AG04449 (cell line): ENCODE measurements at places on chromosomes 7 and 10.

DNA sequence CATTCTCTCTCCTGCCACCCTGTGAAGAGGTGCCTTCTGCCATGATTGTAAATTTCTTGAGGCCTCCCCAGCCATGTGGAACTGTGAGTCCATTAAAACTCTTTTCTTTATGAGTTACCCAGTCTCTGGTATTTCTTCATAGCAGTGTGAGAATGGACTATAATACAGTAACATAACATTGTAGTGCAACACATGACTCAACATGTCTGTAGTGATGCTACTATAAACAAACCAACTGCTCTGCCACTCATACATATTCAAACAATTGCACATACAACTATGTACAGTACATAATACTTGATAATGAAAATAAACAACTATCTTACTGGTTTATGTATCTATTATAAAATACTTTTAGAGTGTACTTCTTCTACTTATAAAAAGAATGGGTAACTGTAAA is 7.1 kb downstream of the ATOH7 start:
- no peak for DNase-seq

GRCh38 chr10:29257106-29257783 is 31.6 kb upstream of the LYZL1 start:
- DNase-seq = peak; percentile 82

DNA sequence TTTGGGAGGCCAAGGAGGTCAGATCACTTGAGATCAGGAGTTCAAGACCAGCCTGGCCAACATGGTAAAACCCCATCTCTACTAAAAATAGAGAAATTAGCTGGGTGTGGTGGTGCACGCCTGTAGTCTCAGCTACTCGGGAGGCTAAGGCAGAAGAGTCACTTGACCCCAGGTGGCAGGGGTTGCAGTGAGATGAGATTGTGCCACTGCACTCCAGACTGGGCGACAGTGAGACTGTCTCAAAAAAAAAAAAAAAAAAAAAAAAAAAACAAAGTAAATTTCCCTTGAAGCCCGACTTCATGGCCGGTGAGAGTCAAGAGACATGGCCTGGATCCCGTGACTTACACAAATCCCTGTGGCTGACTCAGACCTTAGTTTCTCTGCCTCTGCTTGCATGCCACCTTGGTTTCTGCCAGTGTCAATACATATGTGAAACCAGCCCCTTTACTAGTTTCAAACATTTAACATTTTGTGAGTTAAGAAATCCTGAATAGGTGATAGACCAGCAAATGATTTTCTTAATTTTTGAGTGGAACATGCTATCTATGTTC is 62.8 kb downstream of the ZEB1 start:
- DNase-seq = no peak

GRCh38 chr10:28214219-28214618 is 88.6 kb downstream of the MPP7 start:
- no peak for DNase-seq

GRCh38 chr10:124369066-124369465 is 49.7 kb downstream of the OAT start:
- DNase-seq = no peak

- no peak for DNase-seq
Observed at GRCh38 chr10:110226926-110227641, 19.7 kb downstream of the MXI1 start.

DNA sequence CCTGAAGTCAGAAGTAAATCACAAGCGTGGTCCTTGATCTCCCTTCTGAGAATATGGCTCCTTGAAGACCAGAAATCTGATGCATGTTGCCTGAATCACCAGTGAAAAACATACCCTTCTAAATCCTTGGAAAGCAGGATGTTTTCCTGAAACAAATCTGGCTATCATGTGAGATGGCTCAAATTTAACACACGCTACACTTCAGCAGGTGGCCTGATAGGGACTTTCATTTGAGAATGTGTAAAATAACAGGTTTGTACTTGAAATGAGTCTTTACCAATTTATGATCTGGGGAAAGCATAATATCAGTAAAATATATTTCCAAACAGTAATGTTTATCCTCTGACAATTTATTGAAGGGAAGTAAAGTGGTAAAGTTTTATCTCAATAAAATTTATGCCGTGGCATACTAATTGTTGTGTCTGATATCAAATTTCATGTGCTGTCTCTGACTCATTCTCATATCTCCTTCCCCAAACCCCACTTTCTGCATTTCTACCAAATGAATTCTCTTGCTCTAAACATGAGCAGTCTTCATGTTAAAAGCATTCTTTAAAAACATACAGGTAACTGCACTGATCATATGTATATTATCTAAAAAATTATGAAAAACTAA is 17.4 kb downstream of the CYP3A4 start:
- DNase-seq = no peak

DNA sequence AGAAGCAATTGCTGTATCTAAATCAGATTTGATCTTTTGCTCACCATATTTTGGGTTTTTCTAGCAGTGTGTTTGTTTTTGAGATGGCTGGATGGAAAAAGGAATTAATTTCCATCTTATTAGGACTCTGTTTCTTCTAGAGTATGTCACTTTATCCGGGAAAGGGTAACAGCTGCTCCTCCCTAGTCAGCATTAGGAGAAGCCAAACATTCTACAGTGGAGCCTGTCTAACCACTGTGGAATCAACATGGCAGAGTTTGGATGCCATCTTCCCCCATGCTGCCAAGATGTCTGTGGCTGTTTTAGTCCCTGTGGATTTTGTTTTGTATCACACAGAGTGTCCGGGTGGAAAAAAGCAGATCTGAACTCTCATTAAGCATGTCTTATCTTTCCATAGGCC is 16.0 kb upstream of the LMOD2 start:
- DNase-seq = no peak

DNA sequence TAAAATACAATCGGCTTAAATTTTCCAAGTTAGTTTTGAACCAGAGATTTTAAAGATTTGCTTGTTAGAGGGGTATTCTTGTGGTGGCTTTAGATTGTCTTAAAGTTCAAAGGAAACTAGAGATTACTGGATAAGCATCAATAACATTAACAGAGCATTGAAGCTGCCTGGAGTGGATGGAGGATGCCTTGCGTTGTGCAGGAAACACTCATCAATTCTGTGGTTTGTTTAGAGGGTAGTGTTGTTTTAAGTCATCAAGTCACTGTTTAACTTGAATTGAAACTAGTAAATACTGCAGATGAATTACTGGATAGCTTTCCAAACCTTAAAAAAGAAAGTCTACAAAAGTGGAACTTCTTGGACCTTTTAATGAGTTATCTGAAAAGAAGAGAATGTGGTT is 218.6 kb downstream of the CELF2 start:
- DNase-seq = no peak

DNA sequence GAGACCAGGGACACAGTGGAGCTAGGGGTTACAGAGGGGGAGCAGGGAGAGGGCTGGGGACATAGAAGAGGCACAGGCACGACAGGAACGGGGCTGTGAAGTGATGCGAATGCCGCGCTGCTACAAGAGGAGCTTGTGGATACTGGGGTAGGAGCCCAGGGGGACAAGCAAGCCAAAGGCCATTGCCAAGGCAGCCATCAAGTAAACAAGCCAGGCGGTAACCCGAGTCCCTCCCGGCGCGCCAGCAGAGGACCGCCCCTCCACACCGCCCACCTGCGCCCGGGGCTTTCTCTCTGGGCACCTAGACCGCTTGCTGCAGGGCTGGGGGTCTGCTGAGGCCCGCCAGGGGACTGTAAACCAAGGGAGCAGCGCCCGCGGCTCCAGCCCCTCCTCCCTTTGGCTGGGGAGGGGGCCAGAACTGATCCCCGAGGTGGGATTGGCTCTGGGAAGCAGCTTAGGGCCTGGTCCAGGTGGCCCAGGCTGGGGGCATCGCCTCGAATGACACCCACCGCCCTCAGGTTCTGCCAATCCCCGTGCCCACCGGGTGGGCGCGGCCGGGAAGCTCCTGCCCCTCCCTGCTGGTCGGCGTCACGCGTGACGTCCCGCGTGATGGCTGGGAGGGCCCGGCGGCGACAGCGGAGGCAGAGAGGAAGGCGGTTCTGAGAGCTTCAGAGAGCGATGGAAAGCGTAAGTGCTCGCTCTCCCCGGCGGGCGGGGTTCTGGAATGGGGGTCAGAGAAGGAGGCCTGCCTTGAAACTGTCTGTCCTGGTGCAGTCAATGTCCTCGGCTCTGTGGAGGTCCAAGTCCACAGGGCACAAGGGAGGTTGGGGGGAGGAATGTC is 982 bp downstream of the SFXN3 start:
- DNase-seq = no peak

DNA sequence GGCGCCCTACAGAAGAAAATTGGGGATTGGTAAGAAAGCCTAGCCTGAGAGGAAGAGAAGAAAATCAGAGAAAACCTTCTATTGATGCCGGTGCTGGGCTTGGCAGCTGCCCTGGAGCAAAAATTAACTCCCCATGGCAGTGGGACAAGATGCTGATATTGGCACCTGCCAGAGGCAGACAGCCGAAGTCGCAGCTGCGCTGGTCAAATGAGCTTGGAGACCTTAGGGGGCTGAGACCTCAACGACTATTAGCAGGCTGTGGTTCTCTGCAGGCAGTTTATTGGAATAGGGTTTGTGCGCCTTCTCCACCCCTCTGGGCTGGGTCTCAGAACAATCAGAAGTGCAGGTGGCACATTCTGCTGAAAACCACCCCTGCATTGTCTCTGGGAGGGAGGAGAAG is 213.7 kb downstream of the GFRA1 start:
- DNase-seq = no peak

DNA sequence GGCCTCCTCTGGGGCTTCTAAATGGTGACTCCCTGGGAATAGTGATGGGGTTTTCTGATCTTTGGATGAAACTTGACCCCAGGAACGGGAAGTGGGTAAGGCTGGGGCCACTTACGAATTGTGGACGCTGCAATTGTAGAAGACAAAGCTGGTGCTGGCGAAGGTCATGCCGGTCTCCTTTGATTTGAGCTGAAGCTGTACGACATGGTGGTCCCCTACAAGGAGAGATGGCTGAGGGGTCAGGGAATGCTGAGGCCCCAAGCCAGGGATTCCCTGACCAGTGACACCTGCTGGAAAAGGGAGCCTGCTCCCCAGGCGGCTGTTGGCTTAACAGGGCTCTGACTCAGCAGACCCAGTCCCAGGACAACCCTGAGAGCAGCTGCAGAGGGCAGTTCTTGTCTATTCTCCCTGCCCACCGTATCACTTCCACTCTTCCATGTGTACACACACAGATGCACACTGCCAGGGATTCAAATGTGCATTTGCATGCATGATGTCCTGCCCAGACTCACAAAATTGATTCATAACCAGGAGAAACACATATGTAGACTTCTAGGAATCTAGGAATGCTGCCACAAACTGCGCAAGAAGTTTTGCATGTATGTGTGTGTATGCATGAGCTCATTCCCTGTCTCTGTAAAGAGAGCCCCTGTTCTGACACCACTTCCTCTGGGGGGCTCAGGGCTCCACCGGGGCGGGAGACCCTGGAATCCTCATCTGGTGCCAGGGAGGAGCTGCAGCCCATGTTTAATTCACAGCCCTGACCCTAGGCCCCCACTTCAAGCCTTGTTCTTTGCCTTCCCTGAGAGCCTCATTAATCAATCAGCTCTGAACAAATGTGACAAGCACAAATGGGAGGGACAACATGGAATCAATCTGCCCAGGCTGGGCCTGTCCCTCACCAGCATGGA is 350.0 kb downstream of the PLXNA4 start:
- no peak for DNase-seq

GRCh38 chr7:80790877-80791276 is 128.0 kb downstream of the SEMA3C start:
- DNase-seq = no peak

- no peak for DNase-seq
Observed at GRCh38 chr10:70827086-70827757, 11.5 kb downstream of the SGPL1 start.

DNA sequence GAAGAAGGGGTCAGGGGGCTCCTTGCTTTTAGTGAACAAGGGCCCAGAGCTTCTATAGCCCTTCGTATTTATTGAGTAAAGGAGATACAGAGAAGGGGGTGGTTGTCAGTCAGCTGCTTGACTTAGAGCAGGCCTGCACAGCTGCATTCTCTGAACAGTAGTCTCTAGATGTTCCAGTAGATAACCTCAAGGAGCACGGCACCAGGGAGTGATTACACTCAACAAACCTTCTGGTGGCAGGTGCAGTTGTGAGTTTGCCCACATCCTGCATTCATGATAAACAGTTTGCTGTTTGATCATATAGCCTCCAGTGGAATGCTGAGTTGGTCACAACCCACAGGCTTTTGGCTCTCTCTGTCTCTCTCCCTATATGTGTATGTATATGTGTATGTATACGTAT is 70.0 kb upstream of the GJD4 start:
- DNase-seq = no peak

GRCh38 chr10:30821994-30822692 is 192.6 kb upstream of the LYZL2 start:
- DNase-seq = no peak

DNA sequence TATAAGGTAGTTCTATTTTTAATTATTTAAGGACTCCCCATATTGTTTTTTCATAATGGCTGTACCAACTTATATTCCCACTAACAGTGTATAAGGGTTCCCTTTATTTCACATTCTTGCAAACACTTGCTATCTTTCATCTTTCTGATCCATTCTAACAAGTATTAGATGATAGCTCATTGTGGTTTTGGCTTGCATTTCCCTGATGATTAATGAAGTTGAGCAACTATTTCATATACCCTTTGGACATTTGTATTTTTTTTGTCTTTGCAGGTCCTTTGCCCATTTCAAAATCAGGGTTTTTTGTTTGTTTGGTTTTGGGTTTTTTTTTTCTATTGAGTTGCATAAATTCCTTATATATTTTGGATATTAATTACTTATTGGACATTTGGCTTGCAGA is 107.2 kb downstream of the EPC1 start:
- peak; percentile 40 for DNase-seq

DNA sequence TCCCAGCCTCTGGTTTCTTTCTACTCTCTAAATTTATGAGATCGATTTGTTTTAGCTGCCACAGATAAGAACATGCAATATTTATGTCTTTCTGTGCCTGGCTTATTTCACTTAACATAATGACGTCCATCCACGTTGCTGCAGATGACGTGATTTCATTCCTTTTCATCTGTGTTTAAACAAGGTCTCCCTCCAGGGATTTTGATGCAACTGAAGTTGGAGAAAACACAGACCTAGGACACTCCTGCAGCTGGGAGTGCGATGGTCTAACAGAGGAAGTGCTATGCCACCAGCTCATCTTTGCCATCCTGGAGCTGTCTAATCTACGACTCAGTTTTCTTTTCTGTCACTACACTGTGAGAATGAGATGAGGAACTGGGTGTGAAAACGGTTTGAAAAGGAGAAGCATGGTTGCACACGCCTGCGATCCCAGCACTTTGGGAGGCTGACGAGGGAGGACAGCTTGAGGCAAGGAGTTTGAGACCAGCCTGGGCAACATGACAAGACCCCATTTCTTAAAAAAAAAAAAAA is 1.5 kb upstream of the KCTD7 start:
- no peak for DNase-seq

- DNase-seq = no peak
Observed at GRCh38 chr7:53119514-53119941, 84.1 kb downstream of the POM121L12 start.
